DMS 273 treated with DMSO at 0.1 percent for 48 hours (cell line): ENCODE measurements at places on chromosomes 2 and 18.

GRCh38 chr2:223929571-223930102, 15.5 kb downstream of the WDFY1 start:
- DNase-seq, result no peak

- no peak for DNase-seq
These were observed 570.6 kb upstream of the GCFC2 start for GRCh38 chr2:76281156-76281841.

- DNase-seq, result no peak
These were observed 11.2 kb upstream of the GYPC start for GRCh38 chr2:126644630-126645191.

- DNase-seq, result no peak
These were observed 117.8 kb downstream of the ACKR3 start for GRCh38 chr2:236687296-236687965.

DNA sequence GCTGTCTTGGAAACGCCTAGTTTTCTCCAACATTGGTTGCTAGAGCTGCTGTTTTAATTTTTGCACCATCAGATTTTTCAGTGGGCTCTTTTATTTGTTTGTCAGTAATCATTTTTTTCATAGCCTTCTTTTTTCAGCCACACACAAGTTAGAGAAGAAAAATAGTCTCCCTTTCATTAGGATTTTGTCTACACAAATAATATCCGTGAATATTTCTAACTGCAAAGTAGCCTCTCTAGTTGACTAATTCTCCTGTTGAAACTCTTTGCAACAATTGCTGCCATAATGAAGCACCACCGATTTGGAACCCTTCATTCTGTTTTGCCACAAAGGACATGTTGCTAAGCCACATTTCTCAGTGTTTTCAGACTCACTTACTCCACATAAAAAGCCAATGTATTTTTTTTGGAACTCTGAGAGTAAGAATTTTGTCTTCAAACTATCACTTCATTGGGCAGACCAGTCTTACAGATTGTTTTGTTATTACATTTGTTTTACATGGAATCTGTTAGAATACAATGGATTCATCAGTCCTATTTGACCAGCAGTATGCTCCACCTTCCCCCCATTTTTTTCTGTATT, 9.6 kb downstream of the KCNJ3 start:
- DNase-seq, result peak; percentile 54

GRCh38 chr2:88016086-88016959, at the start of gene RNU2-63P:
TSS of gene RNU2-63P (minus strand) at chr2:88016547.
- peak; percentile 99 for DNase-seq

DNA sequence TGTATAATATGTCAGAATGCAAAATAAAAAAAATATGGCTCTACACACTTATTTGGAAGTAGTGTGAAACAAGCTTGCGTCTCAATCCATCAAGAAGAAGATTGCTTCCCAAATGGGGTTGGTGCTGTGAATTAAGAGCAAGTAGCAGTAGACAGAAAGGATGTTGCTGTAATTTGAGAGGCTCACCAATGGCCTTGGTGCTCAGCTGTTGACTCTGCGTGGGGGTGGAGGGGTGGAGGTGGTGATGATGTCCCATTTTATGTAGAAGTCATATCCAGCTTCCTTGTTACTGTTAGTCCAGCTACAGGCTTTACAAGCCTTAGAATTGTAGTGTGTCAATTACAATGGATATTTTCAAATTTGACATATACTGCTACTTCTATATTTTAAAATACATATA, 223.4 kb upstream of the RND3 start:
- no peak for DNase-seq

DNA sequence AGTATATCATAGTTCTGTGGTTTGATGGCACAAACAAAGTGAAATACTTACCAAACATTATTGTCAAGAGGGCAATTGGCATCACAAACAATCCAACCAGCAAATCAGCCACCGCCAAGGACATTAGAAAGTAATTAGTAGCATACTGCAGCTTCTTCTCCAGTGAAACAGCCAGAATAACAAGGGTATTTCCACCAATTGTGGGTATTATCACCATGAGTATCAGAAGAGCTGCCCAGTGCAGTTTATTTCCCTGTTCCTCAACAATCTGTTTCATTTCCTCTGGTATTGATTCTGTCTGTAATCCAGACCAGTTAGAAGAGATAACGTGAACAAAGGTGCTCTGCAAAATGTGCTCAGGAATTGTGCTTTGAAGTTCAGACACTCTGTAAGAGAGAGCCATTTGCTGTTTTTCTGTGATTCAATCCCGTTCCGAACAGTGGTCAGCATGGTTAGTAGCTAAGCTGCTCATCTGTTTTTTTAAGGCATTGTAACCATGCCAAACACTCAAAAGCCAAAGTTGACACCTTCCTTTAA, 1.4 kb downstream of the HTR2B start:
- DNase-seq, result no peak

- DNase-seq, result no peak
These were observed 119.2 kb downstream of the CYP26B1 start for GRCh38 chr2:72028351-72028995.

DNA sequence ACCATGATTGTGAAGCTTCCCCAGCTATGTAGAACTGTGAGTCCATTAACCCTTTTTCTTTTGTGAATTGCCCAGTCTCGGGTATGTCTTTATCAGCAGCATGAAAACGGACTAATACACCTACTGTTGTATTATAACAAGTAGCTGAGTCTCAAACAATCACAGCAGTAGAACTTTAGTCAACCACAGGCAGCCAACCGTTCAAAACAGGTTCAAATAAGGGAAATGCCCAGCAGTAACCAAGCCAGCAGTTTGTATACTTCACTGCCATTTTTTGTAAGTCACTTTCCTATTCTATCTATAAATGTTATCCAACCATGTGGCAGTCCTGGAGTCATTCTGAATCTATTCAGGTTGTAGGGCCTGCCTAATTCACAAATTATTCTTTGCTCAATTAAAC, 1560.6 kb upstream of the SLC39A10 start:
- DNase-seq, result no peak

GRCh38 chr18:10094154-10094553, 180.3 kb downstream of the VAPA start:
- no peak for DNase-seq

DNA sequence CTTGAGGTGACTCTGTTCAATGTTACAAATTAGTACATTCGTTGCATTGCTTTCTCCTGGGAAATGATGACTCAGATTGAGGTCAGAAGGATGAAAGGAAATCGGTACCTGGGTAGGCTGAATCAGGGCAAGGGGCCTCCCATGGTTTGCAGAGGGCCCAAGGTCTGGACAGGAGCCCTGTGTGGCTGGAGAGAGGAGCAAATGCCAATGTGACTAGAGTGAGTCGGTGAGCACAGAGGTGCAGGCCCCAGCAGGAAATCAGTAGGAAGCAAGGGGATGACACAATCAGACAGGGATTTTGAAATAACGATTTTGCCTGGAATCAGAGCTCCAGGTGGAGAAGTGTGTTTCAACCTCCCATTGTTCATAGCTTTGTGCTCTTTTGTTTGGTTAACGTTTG, 118.9 kb downstream of the CCDC102B start:
- DNase-seq, result no peak

DNA sequence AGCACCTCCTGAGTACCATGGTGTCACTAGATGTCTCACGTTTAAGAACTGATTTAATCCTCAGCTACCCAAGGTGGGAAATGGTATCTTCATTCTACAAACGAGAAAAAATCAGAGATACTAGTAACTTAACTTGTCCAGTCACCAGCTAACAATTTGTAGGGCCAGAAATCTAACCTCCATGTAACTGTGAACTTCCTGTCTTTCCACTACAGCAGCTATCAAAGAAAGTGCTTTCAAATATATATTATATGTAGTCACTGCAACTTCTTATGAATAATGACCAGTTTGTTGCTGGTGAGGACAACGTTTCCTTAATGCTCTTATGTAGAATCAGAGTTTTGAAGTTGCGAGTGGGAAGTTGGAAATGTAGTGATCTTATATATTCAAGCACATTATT, 1.9 kb downstream of the REV1 start:
- no peak for DNase-seq

DNA sequence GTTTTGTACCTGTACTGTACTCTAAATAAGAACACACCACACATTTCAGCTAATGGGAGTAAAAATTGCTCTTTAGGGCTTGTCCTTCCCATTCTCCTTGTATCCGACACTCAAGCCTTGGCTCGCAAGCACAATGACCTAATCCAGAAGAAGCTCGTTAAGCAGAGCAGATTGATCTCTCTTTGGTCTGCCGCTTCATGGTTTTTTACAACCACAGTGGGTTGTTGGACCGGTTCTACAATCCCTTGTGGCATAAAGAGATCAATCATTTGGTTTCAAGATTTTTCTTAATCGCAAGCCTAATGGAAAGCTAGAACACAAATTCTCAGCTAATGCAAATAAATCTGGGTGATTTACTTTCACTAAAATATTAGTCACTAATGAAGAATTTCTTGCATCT, 662.1 kb downstream of the LRP1B start:
- no peak for DNase-seq

DNA sequence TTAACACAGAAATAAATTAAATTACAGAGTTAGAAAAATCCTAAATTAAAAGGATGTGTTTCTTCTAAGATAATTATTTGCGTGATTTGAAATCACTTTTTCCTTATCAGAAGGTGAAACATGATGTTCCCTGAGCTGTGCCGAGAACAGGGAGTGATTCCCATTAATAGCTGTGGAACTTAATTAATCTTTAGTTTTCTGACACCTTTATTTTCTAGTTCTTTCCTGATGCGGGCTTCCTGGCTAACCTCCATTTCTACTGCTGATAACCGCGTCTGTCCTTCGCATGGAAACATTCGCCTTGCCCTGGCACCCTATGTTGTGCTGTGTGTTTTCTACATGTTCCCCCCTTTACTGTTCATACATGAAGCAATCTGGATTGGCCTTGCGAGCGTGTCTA, 172.9 kb downstream of the FAM210A start:
- DNase-seq, result no peak

GRCh38 chr2:28745876-28746275, 5.8 kb upstream of the PPP1CB start:
- DNase-seq, result no peak

- no peak for DNase-seq
These were observed 15.4 kb upstream of the MSGN1 start for GRCh38 chr2:17800693-17801458.

GRCh38 chr2:175935289-175936181, 66.5 kb downstream of the LNPK start:
- DNase-seq, result no peak

DNA sequence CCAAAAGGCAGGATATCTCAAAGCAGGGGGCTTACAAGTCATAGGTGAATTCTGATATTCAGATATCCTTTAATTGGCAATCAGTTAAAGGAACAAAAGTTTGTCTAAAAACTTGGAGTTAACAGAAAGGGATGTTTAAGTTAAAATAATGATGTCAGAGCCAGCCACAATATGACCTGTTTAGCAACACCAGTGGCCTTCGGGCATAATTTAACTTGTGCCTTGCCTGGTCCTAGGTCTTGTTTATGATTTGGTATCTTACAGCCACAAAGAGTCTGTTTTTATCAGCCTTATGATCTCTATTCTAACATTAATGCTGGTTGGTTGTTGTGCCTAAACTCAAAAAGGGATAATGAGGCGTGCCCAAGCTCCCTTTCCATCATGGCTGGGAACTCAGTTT, 252.9 kb downstream of the RNF152 start:
- no peak for DNase-seq

GRCh38 chr2:110116033-110116710, 550 bp upstream of the MALL start:
- DNase-seq, result no peak

DNA sequence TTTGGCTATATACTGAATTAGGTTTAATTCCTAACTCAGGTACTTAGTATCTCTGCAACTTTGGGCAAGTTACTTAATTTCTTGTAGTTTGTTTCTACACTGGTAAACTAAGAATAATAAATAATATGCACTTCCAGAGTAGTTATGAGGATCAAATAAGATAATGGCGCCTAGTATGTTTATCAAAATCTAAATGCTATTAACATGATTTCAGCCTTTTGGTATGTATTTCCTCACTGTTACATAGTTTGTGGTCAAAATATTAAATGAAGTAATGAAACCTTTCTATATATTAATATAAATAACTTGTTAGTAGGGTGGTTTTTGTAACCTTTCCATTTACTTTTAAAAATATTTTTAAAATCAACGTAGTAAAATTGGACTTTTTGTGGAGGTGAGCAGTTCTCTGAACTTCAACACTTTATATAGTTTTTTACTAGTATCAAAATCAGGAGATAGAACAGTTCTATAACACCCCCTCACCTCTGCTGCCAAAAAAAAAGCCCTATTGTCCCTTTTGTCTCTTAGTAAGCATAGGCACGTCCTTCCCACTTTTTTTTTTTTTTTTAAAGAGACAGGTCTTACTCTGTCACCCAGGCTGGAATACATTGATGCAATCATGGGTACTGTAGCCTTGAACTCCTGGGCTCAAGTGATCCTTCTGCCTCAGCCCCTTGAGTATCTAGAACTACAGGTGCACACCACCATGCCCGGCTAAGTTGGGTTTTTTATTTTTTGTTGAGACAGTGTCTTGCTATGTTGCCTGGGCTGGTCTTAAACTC, 44.8 kb downstream of the RAB3GAP1 start:
- no peak for DNase-seq

GRCh38 chr2:131419441-131419840, 55.5 kb upstream of the RAB6D start:
- no peak for DNase-seq

GRCh38 chr18:74611765-74612164, 14.1 kb downstream of the ZNF407 start:
- no peak for DNase-seq

GRCh38 chr2:134660626-134661402, 58.0 kb downstream of the TMEM163 start:
- no peak for DNase-seq

GRCh38 chr2:164620457-164620856, 825 bp downstream of the GRB14 start:
- no peak for DNase-seq

DNA sequence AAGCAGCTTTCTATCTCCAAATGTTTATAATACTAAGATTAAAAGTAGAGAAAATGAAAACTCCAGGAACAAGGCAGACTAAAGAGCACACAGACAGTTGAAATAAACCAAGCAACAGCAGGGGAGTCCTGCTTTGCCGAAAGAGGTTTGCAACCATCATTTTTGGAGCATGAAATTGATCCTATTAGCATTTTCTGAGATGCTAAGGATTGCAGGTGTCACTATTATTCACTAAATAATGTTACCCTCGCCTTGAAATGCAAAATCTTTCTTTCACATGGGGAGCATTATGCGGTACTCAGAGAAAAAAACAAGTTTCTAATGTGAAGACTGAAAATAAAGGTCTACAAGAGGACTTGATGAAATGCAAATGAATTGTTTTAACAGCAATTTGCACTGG, 81.7 kb upstream of the DNAJC10 start:
- no peak for DNase-seq

DNA sequence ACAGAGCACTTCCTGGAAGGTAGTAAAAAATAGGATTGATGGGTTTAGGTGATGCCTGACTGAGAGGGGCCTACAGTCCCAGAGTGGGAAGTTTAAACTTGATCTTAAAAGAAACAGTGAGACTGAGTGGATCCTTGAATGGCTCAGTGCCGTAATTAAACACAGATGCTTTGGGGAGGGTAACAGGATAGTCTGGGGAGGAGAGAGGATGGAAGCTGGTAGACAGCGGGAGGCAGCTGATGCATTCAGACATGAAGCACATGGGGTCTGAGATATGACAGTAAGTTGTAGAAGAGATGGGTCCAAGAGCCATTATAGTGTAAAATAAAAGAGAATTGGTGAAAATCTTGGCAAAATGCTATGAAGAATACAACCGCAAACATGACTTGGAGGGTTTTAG, 54.4 kb downstream of the AOX1 start:
- DNase-seq, result no peak
